ENCODE measurements at places on chromosomes 5 and 9.

GRCh38 chr5:2674456-2674855 is 77.0 kb downstream of the IRX2 start:
- no peak for DNase-seq

GRCh38 chr5:34915139-34915855 is at the start of the genes BRIX1 and RAD1:
Gene BRIX1 (plus strand): TSS chr5:34915711. CDS start chr5:34915739, 28 bp downstream.
Gene RAD1 (minus strand): TSS chr5:34915504. CDS start chr5:34914892, 612 bp downstream.
- peak; percentile 94 for DNase-seq

- DNase-seq: no peak
Observed at GRCh38 chr5:149654231-149654630, 72.9 kb downstream of the ARHGEF37 start.

DNA sequence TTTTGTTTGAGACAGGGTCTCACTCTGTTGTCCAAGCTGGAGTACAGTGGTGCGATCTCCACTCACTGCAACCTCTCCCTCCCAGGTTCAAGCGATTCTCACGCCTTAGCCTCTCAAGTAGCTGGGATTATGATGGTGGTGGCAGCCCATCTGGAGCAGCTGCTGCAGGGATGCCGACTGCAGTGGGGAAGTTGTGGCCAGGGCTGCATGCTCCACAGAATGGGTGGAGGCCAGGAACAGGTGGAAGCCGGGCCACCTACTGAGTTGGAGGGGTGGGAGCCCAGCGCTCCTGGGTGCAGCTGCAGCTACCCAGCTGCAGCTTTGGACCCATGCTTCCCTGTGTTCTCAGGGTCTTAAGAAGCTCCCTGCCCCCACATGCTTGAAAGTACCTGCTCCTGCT is 99.7 kb downstream of the SCAI start:
- no peak for DNase-seq

- DNase-seq: no peak
Observed at GRCh38 chr5:32790411-32790951, 79.4 kb downstream of the NPR3 start.

DNA sequence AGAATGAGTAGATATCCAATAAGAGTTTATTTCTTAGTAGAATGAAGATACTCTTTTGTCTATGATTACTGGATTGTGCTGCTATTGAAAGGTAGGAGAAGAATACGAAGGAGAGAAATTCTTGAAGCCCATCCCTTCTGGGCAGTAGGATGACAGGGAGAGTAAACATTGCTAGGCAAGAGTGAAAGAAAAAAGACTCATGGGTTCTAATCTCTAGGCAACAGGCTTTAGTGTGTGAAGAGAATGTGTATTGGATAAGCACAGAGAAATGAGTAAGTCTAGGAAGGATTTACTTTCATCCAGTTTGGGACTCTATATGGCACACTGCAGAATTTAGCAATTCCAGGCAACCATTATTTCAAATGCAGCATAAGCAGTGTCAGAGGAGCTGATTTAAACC is 216.0 kb downstream of the GABRG2 start:
- no peak for DNase-seq

- no peak for DNase-seq
Observed at GRCh38 chr5:81848362-81848880, 97.5 kb upstream of the SSBP2 start.

DNA sequence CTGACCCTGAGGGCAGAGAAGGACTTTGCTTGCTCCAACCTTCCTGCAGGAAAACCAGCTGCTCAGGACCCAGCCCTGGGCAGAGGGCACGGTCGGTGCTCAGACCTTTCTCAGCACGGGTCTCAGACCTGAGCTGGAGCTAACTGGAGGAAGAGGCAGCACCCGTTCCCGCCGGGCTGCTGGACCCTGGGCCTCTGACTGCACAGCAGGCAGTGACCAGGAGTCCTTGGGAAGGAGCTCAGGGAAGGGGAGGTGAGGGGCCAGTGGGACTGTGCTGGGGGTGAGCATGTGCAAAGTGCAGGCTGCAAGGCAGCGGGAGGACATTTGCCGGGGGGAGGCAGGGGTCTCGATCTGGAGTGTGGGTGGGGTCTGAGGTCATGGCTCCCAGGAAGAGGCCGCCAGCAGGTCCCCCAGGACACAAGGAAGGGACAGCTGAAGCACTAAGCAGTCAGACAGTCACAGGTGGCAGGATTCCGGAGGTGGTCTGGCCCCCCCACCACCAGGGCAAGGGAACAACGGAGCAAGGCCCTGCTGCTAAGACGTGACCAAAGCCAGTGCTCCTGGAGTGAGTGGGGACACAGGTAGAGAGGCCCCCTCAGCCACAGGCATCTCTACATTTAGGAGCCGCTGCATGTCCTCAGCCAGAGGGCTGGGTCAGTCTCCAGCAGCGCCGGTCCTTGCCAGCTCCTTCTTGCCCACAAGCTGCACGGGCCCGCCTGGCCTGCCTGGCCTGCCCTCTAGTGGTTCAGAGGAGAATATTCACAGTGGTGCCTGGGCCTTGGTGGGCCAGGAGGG is 4.8 kb upstream of the DPM2 start:
- DNase-seq: no peak

- no peak for DNase-seq
Observed at GRCh38 chr9:129232839-129233591, 55.0 kb upstream of the IER5L start.

DNA sequence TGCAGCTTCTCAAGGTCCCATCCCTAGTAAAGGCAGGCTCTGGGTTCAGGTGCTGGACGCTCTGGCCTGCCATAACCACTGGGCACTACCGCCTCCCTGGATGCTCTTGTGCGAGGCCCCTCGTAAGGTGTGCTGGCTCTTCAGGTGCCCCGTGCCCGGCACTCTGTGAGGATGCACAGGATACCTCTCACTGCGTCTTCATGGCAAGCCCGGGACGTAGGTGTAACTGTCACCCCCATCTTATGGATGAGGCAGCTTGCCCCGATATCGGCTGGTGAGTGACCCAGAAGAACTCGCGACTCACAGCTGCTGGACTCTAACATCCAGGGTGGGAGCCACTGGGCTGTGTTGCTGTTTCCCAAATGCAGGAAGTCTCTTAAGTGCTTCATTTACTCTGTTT is 79.0 kb downstream of the GTF3C4 start:
- DNase-seq: no peak

DNA sequence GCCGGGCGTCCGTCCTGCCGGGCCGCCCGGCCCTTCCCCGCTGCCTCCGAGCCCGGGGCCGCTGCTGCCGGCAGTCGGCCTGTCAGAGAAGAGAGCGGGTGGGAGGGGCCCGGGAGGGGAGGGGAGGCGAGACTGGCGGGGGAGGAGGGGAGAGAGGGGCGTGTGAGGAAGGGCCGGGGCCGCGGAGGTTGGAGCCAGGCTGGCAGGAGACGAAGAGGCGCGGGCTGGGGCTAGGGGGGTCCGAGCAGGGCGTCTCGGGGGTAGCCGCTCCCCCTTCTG is 570 bp downstream of the CREBRF start:
- DNase-seq: no peak

DNA sequence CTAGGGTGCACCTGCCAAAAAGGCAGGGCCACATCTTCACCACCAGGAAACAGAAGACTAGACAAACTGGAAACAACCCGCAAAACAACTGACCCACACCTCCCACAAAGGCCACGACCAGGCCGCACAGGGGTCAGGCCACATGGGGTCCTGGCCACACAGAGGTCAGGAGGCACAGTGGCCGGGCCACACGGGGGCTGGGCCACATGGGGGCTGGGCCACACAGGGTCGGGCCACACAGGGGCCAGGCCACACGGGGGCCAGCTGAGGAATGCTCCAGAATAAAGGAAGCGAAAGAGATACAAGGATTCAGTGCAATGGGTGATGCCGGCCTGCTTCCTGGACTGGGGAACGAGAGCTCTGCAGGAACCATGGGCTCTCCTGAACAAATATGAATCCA is 91.6 kb downstream of the OLFM1 start:
- DNase-seq: no peak

GRCh38 chr5:98840946-98841345 is 67.5 kb downstream of the RGMB start:
- DNase-seq: no peak

GRCh38 chr5:16326137-16326536 is 139.5 kb downstream of the ZNF622 start:
- DNase-seq: no peak

DNA sequence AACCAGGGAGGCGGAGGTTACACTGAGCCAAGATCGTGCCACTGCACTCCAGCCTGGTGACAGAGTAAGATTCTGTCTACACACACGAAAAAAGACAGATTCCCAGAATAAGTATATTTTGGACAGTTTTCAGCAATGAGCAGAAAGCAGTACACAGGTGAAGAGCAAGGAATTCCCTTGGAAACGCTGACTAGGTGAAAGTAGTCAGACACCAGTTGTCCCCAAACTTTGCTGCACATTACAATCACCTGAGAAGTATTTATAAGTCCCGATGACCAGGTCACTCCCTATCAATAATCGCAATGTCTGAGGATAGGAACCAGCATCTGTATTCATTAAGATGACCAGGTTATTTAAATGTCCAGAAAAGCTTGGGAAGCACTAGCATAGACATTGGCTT is 78.3 kb downstream of the CPLANE1 start:
- no peak for DNase-seq

DNA sequence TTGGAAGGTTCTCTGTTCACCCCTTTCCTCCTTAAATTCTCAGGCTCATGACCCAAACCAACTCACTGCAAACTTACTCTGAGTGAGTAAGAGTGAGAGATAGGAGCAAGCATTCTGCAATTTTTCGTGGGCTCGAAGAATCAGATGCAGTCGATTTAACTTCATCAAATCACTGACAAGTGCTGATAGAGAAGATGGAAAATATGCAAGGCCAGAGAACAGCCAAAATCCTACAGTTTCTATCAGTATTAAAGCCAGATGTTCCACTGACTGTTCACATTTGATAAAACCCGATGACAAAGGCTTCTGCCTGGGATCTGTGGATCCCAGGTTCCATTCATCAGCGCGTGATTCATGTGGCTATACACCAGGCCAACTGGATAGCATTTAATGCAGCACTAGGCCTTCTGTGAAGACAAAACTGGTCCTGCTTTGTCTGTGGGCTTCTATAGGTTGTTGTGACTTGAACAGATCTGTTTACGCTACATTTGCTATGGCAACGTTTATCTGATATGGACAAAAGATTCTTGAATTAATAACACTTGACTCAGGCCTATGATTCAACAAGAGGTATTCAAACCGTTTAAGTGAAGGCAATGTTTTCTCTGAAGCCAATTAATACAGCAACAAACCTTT is 251.2 kb downstream of the NFIB start:
- DNase-seq: no peak

GRCh38 chr9:114202396-114202795 is 47.1 kb downstream of the COL27A1 start:
- no peak for DNase-seq

GRCh38 chr5:15601274-15601673 is 101.3 kb downstream of the FBXL7 start:
- DNase-seq: no peak

GRCh38 chr5:53386341-53386740 is 94.1 kb upstream of the FST start:
- no peak for DNase-seq

GRCh38 chr9:133685653-133686609 is 49.8 kb downstream of the DBH start:
- no peak for DNase-seq

DNA sequence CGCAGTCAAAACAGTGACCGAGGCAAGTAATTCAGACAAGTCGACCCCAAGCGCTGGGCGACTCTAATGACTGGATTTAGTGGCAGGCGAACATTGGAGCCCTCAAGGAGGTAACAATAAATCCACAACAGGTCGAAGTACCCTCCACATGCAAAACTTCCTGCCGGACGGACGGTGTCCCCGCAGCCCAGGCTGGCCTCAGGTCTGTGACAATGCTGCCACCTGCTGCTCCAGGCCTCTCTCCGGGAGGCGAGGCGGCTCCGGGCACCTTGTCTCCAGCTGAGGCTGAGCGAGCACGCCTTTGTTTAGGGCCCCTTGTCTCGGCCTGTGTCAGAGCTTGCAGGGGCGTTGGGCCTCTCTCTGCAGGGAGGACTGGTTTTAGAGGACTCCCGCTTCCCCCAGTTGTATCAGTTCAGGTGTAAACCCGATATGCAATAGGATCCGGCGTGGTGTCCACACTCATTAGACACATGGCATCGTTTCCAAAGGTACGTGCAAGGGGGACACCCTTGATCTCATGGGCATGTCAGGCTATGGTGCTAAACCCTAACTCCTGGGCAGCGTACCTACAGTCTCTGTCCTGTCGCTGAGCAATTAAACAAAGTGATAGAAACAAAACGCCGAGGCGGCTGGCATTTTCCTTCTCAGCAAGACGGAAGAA is 628.0 kb upstream of the ADAMTS16 start:
- DNase-seq: no peak

DNA sequence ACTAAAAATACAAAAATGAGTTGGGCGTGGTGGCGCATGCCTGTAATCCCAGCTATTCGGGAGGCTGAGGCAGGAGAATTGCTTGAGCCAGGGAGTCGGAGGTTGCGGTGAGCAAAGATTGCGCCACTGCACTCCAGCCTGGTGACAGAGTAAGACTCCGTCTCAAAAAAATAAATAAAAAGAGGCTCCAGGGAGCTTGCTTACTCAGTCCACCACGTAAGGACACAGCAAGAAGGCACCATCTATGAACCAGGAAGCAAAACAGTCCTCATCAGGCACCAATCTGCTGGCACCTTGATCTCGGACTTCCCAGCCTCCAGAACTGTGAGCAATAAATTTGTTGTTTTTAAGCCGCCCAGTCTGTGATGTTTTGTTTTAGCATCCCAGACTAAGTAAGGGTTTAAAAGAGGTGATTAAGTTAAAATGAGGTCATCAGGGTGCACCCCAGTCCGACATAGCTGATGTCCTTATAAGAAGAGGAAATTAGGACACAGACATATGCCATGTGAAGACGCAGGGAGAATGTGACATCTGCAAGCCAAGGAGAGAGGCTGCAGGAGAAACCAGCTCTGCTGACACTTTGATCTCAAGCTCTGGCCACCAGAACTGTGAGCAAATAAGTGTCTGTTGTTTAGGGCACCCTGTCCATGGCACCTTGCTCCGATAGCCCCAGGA is 45.9 kb downstream of the C9orf50 start:
- DNase-seq: no peak

GRCh38 chr5:68087866-68088265 is 127.7 kb upstream of the PIK3R1 start:
- DNase-seq: no peak

GRCh38 chr5:13189532-13189931 is 755.0 kb downstream of the DNAH5 start:
- no peak for DNase-seq

DNA sequence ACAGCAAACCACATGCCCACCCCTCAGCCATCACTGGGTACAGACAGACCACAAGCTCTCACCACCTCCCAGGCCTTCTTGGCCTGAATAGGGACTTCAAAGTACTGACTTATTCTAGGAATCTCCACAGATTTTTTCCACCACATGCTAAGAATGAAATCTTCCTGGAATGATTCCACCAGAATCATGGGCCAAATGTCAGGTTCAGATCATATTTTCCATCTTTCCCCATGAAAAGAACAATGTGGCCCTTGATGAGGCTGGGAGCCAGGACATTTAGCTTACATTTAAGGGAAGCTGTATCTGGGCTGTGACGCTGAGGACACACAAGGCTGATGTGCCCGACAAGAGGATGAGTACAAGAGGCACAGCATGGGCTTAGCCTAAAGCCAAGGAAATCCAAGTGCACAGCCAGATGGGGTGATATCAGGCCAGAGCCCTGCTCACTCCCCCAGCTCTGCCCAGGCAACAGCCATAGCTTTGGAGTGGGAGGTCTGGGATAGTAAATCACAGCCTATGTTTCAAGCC is 28.1 kb downstream of the ACSL6 start:
- no peak for DNase-seq
